Midbrain (tissue), 1 donor: ENCODE measurements at places on chromosomes 1 and 21.
A peak's percentile ranks its signal among the peaks of the same experiment; 100 is the strongest.

DNA sequence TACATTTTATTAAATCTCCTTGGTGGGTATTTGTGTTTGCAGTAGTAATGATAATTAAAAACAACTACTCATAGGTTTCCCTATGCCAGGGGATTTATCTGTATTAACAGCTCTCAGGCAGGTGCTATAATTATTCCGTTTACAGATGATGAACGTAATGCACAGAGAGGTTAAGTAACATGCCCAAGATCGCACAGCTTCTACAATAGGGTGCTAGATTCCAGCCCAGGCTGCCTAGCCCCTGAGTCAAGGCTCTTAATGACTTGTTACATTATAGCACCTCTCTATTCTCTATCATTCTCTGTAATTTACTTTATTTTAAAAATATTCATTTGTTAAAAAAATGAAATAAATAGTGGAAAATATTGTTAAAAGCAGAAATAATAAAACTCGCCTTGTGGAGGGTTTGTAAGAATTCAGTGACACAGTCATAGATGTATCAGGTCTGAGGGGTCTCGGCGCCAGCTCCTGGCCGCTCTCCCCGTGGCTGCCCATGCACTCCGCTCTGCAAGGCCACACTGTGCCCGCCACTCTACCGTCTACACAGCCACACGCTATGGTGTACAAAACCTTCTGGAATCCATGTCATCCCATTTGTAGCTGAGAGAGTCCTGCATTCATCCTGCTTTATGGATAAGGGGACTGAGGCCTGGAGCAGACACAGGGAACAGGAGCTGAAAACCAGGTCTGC, 562.2 kb downstream of the MATN1 start:
- no peak for DNase-seq

- peak; percentile 38 for DNase-seq
Observed at GRCh38 chr1:232589812-232590743, 39.9 kb downstream of the SIPA1L2 start.

GRCh38 chr1:205508227-205508714, 3.8 kb downstream of the CDK18 start:
- DNase-seq: no peak

DNA sequence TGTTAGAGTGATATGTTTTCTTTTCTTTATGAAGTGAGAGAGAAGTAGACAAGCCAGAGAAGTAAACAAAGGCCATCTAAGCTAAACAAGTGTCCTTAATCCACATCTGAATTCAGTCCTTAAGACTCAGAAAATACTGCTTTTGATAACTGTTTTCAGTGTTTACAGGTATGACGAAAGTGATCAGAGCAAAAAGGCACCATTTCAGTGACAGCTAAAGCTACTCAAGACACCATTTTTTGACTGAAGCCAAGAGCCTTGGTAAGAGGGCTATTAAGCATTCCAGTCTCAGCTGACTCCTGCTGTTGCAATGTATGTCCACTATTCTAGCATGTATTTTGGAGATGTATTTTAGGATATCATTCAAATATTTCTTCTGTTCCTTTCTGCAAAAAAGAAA, 4.1 kb downstream of the KMO start:
- no peak for DNase-seq

DNA sequence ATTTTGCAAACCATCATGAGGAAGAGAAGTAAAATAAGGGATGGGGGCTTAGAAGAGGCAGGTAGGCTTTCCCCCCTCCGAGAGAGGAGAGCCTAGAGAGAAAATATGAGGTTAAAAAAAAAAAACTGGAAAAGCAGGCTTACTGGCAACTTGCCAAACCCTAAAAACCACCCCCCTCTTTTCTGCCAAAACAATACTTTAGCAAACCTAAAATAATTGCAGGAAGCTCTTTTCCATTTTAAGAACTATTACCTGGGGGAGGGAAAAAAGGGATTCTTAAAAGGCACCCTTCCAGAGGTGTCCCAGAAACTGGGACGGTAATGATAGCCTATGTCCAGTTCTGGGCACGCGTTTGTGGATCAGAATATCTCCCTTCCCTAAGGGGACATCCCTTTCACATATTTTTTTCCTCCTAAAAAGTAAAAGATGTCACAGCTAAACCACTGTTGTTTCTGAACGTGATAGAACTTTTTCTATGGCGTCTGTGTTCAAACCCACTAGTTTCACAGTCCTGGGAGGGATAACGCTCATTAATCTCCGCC, 1.1 kb upstream of the NFIA start:
- no peak for DNase-seq

DNA sequence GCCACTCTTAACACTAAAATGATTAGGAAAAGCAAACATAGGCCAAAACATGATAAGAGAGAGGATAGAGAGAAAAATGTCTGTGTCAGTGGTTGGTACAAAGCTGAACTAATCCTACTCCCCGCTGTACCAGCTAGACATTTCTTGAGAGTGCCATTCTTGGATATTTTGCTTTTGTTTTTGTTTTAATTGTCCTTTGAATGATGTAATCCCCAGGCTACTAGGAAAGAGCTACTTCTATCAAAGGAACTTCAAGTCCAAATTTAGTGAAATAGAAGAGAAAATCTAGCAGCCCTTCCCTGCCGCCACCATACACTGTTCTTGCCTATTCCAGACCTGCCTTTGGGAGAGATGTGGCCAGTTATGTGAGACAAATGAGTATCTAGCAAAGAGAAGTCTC, 269.6 kb downstream of the GRIK1 start:
- DNase-seq: no peak

DNA sequence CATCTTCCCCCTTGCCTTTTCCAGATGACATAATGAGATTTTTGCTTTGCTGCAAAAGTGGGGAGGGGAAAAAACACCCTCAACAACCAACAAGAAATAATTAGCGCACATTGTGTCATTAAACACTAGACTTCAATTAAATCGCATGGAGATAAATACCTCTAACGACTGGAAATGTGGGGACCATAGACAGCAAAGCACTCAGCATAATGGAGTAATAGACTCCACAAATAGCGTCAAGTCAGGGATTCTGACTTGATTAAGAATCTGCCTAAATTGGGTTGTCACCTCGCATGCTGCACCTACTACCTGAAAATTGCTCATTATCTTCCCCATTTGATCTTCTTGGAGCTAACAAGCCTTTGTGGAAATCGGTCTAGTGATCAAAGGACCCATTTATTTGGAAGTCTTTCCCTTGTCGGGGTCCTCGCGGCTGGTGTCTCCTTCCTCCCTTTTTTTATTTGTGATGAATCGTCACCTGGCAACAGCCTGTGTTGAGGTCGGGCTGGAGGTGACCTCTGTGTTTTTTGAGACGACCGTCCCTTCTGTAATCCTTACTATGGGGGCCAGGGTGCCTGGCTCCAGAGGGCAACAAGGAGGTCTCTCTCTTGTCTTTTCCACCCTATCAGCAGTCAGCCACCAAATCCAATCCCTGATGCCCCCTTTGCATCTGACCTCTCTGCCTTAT, 75.3 kb upstream of the IGSF21 start:
- DNase-seq: no peak

GRCh38 chr1:62367005-62367557, 47.8 kb upstream of the KANK4 start:
- no peak for DNase-seq

DNA sequence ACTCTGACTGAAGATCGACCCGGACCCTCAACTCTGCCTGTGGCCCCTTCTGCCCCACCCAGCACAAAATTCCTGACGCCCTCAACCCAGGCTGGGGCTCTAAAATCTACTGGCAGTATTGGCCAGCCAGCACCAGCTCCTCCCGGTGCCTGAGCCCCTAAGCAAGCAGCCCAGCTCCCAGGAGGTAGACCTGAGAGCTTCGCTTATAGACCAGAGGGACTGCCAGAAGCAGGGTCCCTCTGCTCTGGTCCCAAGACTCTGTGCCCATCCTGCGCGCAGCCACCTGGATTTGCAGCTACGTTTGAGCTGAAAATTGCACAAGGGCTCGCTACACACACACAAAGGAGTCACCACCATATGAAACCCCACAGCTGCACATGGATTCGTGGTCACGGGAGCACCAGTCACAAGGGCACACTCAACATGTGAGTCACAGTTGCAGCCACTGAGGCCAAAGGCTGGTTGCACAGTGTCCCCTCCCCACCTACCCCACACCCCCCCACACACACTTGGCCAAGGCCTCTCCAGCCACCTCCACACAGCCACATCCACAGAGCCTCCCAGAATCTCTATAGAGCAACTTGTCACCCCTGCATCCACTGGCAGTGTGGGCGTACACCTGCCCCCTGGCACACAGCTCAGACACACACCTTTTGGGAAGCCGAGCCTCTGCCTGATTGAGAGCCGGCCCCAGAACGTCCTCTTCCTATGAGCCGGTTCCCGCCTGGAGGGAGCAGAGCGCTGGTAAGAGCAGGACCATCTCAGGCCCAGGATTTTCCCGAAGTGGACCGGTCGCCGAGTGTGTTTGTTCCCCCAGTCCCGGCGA, 1.1 kb upstream of the DMBX1 start:
- no peak for DNase-seq

GRCh38 chr1:33182401-33182841, 578 bp upstream of the TRIM62 start:
- DNase-seq: no peak

- no peak for DNase-seq
Observed at GRCh38 chr1:96465441-96465840, 256.1 kb upstream of the PTBP2 start.

DNA sequence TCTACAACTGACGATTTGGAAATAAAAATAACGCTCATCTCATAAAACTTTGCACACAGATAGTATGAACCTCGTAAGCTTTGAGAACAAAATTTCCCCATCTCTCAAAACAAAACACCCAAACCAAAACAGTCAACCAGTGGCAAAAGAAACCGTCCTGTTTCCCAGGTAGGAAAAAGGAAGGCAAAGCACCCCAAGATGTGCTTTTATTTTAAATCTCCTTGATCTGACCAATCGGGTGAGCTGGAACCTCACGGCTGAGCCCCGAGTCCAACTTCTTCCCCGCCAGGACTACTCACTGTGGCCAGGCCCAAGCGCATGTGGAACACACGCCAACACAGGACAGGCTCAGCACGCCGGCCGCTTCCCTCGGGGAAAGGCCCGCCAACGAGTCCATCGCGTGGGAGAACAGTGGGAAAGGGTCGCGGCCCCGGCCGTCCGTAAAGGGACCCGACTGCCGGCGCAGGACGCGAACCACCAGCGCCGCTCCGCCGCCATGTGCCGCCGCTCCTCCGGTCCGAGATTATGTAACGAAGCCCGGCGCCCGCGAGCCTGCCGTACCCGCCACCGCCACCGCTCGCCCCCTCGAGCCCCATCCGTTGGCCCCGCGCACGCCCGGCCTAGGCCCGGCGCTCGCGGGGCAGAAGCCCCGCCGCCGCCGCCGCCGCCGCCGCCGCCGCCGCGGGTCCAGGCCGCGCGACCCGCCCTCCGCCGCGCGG, 759 bp downstream of the AHCTF1 start:
- peak; percentile 17 for DNase-seq

DNA sequence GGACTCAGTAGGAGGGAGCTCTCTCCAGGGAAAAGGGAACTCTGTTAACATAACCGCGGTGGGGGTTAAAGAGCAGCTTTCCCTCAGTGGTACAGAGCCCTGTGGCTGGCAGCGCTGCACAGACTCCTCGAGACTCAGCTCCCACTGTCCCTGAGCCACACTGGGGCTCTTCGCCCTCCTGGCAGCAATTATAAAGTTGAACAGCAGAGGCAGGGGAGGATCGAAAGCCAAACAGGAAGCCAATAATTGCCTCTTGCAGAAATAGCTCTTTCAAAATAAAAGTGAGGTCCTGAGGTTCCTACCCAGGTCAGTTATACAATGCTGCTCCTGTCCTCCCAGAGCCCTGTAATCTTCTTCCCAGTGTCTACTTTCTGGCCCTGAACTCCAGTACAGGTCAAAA, 77.0 kb downstream of the FAM78B start:
- no peak for DNase-seq

DNA sequence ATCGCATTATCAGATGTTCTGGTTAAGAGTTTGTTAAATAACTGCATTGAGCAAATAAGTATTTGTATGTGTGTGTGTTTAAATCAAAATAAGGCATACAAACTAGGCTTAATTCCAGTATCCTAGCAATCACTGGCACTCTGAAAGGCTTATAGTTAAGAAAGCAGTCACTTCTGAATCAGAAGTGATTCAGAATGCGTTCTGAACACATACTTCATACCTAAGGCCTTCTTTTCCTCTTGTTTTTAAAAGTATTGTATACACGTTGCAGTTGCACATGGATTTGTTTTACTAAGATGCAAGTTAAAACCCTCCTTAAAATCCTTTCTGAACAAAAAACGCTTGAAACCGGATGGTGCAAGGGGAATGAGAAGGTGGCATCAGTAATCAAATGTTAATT, 238.4 kb upstream of the DMRTA2 start:
- peak; percentile 17 for DNase-seq

DNA sequence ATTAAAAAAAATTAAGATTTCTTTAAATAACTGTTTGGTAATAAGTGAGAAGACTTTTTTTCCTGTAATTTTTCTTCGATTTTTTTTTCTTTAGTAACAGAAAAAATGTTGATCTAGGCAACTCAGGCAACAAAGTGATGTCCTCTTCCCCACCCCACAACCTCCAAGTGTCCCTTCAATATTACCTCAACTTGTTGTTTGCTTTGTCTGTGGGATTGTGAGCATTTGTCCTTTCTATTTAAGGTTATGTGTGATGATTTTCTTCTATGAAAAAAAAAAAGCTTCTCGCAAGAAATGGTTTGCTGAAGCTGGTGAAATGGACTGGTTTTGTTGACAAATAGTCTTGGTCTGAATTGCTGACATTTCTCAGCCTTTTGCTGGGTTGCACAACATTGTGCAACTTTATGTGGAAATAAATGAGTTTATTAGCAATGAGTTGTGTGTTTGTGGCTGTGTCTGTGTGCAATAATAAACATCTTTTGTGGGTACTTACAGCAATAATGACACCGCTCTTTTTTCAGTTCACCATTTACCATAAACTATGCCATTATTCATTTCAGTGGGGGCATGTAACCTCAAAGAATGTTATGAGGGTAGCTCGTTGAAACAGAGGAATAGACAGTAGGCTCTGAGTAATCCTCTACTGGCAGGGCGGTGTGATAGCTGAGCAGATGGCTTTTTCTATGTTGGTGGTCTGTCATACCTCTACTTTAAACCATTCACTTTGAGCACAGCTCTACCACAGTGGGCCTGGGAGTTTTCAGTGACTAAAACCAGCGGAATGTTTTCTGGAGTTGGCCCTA, 218.4 kb downstream of the HLX start:
- no peak for DNase-seq

- peak; percentile 44 for DNase-seq
Observed at GRCh38 chr1:19436716-19437476, 48.4 kb downstream of the CAPZB start.

DNA sequence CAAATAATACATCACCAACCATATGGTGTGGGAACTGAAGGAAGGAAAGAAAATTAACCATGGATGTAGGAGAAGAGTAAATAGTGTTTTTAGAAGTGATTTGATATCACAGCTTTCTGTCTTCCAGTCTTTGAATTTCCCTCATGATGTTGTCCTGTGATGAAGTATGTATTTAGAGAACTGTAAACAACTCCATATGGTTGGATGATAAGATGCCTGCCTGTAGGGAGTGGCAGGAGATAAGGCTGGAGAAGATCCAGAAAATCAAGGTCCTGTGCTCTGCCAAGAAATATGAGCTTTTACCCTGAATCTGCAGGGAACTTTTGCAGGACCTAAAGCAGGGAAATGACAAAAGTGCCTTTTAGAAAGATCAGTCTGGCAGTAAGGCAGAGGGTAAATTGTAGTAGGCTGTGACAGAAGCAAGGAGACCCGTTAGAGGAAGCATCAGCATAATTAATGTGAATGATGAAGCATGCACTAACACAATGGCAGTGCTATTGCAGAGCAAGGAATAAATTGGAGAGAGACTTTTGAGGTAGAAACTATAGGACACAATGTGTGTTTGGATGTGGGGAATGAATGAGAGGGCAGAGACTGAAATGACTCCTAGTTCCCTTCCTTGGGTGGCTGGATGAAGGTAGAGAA, 21.9 kb downstream of the CEPT1 start:
- DNase-seq: no peak

- no peak for DNase-seq
Observed at GRCh38 chr1:225768662-225769426, 8.8 kb upstream of the SRP9 start.
